ENCODE measurements at places on chromosomes 6 and 20.

DNA sequence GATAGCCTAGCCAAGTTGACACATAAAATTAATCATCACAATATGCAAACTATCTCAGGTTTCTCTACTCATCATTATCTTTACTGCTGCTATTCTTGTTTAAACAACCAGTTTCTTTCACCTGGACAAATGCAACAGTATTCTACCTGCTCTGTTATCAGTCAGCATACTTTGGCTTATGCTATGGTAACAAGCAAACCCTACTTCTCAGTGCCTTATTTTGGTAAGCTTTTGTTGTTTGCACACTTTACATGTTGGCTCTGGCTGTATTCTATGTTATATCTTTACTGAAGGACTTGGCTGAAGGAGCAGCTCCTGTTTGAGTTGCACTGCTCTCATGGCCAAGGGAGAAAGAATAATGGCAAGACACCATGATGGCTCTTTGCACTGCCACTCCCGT, 463.1 kb downstream of the EPM2A start:
- no peak for DNase-seq

GRCh38 chr6:11198663-11199603, 33.5 kb downstream of the NEDD9 start:
- DNase-seq, result no peak

GRCh38 chr6:87822011-87822410, 120.0 kb upstream of the AKIRIN2 start:
- no peak for DNase-seq

DNA sequence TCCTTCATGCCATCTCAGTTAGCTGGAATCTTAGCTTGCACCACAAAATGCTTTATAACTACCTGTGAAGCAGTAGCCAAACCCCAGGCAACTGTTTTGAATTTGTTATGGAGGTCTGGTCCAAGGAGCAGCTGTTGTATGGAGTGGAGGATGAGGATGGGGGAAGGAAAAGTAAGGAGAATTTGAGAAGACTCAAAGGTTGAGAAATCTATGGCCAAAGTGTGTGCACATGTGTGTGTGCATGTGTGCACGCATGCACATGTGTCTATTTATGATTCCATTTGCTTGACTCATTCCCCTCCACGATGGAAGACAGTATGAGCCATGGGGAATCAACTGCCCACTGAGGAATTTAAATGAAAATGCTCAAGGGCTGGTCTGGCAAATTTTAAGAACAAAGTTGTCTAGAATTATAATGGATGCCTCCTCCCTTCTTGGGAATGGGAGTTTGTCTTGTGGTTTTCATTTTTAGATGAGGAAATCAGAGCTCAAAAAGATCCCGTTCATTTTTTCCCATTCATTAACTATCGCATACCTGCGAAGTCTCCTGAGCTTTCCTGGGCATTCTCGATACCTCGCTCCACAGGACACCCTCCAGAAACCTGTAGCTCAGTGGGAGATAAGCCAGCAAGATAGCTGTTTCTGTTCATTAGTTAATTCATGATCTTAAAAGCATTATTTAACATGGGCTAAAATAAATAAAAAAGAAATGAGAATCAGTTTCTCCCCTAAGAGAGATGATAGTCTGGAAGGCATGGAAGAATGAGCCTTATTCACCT, 152.3 kb upstream of the NEDD9 start:
- DNase-seq, result no peak

GRCh38 chr6:25670793-25671513, 18.9 kb downstream of the SCGN start:
- DNase-seq, result no peak

DNA sequence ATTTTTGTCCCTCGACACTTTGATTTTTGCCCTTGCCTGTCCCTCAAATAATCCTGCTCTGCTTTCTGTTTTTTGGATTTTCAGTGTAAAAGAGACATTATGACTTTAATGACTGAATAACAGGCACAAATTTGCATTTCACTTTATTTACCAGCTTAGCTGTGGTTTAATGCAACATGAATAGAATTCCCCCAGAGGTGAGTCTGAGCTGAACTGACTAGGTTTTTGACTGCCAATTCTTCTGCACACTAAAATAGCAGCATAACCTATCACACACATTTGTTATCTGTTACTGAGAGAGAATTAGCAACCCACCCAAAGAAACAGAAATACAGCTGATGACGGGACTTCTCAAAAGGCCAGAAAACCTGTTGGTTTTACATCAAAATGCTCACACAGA, 3.9 kb upstream of the RBM24 start:
- no peak for DNase-seq

- no peak for DNase-seq
These were observed 42.0 kb downstream of the SPDEF start for GRCh38 chr6:34514112-34514511.

DNA sequence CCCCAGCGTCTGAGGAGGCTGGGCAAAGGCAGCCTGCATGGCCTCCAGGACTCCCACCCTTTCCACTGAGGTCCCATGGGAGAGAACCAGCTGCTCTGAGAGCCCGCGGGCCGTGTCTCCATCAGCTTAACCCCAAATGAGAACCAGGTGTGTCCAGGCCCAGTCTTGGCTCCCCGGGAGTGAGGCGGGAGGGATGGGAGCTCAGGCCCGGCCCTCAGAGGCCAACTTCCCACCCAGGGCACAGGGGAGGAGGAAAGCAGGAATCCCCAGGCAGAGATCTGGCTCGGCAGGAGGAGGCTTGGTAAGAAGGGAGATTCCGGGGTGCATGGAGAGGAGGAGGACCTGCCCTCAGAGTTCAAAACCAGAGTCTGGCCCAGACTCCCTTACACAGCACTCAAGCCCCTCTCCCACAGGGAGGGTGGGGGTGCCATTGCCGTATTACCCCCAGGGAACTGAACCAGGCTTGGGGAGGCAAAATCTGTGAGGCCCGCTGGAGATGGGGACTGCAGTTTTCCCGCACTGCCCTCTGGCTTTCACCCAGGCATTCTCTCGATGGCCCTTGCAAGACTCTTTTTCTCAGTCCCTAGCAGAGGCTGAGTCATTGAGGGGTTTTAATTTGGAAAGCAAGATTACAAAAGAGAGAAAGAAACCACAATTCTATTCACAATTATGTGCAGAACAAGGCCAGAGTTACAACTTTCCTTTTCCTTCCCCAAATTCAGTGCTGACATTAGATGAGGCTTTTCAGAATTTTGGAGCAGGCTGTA, 17.1 kb downstream of the FOXF2 start:
- no peak for DNase-seq

DNA sequence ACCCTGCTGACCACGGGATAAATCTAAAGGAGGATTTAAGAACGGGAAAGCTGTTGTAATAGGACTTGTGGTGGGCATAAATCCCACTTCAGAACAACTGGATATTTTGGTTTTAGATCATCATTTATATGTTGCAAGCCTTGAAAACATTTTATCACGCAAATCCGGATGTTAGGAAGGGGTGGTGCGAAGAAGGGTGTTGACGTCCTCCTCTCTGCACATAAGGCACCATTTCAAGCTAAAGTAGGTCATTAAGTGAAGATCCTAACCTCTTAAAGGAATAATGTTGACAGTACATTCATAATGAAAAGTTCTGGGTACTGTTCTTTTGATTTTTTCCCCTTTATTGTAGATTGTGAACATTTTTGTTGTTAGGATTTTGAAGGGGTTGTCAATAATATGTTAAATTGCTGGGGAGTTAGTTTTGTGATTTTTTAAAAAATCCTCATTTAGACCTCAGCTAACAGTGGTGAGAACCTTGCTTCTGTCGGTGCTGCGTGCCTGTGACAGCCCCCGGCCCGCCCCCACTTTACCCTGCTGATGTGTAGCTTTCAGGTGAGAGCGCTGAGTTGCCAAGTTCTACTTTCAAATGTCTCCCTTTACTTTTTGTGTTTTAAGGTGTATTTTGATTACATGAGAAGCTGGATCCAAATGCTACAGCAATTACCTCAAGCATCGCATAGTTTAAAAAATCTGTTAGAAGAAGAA, 88.8 kb downstream of the MAP3K4 start:
- DNase-seq, result no peak

- DNase-seq, result no peak
These were observed 50.4 kb downstream of the PDE7B start for GRCh38 chr6:135901774-135902524.

GRCh38 chr6:68533339-68533795, 101.7 kb upstream of the ADGRB3 start:
- no peak for DNase-seq

DNA sequence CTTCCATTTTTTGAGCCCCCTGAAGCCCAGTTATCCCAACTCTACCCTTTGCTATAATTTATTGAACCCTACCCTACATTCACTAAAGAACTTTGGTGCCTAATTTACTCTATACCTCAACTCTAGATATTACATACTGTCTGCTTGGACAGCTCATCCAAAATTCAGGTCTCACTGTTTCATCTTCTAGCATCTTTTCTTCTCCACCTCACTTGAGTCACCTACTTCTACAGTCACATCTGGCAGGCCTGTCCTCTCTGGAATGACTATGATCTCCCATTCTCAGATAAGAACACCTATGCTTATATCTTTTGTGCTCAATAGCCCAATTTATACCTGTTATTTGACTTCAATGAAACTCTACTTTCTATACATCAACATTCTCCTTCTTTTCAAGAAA, 58.0 kb downstream of the SHPRH start:
- no peak for DNase-seq

- DNase-seq, result no peak
These were observed 192.4 kb upstream of the MYLIP start for GRCh38 chr6:15936503-15936902.

GRCh38 chr6:116444575-116444974, 16.6 kb upstream of the CALHM6 start:
- no peak for DNase-seq

Measured in cerebellar nuclear complex (tissue), 1 donor.